Stimulated activated CD8-positive, alpha-beta memory T cell treated with anti-CD3 and anti-CD28 coated beads, Interleukin-2, amount 100 ng/mL, for 48 hours (primary cell): ENCODE measurements at places on chromosomes 4 and X.

- no peak for DNase-seq
Measured at GRCh38 chrX:112967903-112968302, 127.3 kb upstream of the AMOT start.

DNA sequence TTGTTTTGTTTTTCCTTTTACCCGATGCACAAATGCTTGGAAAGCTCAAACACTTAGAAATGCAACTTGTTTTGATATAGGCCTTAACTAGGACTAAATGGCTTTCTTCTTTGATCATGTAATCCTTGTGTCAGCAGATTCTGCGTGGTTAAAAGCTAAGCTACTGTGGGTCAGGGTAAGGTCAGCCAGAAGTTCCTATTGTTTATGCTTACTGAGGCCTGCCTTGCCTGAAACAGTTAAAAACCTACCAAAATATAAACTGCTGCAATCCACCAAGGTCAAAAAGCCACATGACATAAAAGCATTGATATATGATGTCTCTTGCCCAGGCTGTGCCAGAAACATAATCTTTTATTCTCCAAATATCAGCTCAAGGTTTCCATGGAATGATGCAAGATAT is 223.4 kb downstream of the FAM47B start:
- no peak for DNase-seq

GRCh38 chr4:14100349-14100748 is 472.8 kb upstream of the BOD1L1 start:
- DNase-seq = no peak

DNA sequence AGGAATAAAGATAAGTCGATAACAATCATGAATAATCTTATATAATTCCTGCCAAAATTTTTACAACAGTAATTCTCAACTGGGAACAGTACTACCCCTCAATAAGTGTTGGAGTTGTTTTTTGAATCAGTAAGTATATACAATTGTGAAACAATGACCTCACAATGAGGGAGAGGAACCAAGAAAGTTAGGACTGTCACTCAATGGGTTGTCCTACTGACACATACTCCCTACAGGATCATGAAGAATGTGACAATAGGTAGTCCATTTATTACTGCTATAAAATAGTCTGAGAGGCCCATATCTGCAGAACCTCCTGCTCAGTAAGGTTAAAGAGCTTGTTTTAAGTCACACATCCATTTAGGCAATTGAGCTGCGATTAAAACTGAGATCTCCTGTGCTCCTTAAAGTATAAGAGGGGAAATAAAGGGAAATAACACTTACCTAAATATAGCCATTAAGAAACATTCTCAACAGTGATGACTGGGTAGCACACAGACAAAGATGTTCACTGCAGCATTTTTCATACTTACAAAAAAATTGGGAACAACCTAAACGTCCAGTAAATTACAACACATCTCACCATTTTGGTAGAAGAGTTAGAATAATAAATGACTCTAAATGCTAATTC is 26.2 kb downstream of the FBXW7 start:
- no peak for DNase-seq

GRCh38 chr4:518569-519083 is 19.6 kb downstream of the PIGG start:
- no peak for DNase-seq

GRCh38 chr4:55554453-55555030 is 7.8 kb upstream of the CLOCK start:
- no peak for DNase-seq

GRCh38 chrX:16796298-16796697 is 10.0 kb downstream of the TXLNG start:
- DNase-seq = no peak

DNA sequence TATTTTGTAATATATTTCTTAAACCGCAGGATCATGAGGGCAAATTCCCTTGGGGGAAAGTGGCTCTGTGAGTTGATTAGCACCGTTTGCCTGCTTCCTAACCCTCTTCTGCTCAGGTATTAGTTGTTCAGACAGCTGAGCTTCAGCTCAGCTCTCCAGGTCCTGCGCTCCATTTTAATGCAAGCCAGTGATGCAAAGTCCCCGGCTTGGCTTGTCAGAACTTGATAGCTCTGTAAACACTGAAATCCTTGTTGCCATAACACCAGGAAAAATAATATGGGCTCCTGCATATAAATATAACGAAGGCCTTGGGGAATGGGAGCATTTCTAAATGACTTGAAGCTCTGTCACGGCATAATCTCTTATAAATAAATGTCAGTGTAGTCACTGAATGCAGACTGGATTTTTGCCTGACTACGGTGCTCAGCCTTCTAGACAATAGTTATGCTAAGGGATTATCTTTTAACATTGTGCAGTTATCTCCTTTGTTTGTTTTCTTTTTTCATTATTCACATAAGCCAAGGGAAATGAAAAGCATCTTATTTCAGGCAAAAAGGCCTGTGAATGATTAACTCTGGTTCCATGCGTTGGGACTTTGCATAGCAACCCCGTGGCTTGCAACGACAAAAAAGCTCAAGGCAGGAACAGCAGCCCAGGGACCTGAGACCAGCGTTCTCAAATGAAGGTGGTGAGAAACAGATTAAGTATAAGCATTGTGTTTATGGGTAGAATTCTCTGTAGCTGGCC is 253.2 kb downstream of the SPRY1 start:
- no peak for DNase-seq

GRCh38 chrX:65633826-65634225 is 33.6 kb upstream of the MSN start:
- DNase-seq = no peak

GRCh38 chr4:175772170-175772705 is 39.8 kb downstream of the GPM6A start:
- DNase-seq = no peak

- no peak for DNase-seq
Measured at GRCh38 chr4:833731-834367, 7.9 kb upstream of the CPLX1 start.

DNA sequence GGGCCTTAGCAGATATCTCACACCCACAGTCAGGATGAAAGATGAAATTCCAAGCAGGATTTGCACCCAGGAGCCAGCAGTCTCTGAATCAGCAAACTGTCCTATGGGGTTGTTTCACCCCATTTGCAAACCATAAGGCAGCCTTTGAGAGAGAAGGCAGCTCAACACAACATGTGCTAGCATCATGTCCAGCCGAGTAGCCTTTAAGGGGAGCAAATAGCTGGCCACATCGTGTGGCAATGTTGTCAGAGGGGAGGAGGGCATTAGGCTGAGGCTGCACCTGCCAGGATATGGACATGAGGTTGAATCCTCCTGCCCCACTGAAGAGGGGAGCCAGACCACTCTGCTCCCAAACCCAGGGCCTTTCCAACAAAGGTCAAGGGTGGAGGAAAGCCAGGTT is 20.6 kb upstream of the PJA1 start:
- DNase-seq = no peak

DNA sequence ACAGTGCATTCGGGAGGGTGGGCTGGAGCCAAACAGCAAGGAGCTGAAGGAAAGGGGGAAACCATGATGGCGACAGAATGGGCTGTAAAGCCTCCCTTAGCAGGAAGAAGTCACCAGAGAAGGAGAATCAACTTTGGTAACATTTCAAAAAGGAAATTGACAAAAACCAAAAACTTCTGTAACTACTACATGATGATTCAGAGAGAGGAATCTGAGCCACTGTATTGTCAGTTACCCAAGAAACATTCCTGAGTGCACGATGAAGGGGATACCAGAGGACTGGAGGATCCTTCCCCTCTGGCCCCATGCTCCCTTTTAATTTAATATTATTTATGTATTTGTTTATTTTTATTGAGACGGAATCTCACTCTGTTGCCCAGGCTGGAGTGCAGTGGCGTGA is 26.3 kb downstream of the PDHA1 start:
- DNase-seq = no peak

DNA sequence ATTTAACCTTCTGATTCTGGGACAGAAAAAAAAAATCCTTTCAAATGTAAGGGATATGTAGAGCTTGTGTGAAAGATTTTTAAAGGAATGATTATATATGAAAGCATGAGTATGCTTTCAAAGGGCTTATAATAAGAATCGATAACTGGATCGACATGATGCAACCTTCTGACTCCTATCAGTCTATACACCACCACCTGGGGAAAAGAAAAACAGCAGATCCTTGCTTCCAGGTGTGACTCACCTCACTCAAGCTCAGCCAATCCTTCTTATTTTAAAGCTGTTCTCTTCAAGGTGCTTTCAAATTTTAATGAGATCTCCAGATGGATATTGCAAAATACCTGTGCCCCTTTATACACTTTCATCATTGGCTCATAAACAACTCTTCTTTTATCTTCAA is 102.1 kb upstream of the EDNRA start:
- DNase-seq = no peak

- DNase-seq = no peak
Measured at GRCh38 chr4:5845035-5845905, 47.6 kb downstream of the CRMP1 start.

DNA sequence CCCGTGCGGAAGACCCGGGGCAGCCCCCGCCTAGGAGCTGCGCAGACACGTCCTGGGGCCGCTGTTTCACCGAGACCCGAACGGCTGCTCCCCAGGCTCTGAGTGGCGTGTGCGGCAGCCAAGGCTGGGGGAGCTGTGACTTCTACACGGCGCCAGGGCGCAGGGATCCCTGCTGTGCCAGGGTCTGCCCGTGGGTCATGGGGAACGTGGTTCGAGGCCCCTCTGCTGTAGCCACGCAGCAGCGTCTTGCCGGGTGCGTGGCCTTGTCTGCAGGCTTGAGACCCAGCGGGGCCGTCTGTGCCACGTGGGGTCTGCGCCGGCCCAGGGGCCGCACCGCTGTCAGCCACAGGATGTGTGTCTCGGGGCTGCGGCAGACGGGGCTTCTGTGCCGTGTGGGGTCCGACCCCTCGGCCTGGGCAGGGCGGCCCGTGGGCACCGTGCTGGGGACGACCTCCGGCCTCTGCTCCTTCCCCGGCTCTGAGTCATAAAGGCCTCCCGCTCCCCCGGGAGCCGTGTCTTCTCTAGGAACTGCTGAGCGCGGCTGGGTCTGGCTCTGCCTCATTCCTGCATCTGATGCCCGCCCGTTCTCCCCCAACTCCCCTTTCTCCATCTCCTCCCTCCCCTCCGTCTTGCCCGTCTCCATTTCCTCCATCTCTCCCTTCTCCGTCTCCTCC is 12.7 kb upstream of the GTPBP6 start:
- no peak for DNase-seq

- DNase-seq = no peak
Measured at GRCh38 chr4:101992446-101992845, 201.9 kb downstream of the BANK1 start.

- no peak for DNase-seq
Measured at GRCh38 chrX:134948333-134949241, 42.2 kb upstream of the SMIM10 start.

GRCh38 chr4:7213807-7214206 is 21.5 kb downstream of the SORCS2 start:
- DNase-seq = no peak

DNA sequence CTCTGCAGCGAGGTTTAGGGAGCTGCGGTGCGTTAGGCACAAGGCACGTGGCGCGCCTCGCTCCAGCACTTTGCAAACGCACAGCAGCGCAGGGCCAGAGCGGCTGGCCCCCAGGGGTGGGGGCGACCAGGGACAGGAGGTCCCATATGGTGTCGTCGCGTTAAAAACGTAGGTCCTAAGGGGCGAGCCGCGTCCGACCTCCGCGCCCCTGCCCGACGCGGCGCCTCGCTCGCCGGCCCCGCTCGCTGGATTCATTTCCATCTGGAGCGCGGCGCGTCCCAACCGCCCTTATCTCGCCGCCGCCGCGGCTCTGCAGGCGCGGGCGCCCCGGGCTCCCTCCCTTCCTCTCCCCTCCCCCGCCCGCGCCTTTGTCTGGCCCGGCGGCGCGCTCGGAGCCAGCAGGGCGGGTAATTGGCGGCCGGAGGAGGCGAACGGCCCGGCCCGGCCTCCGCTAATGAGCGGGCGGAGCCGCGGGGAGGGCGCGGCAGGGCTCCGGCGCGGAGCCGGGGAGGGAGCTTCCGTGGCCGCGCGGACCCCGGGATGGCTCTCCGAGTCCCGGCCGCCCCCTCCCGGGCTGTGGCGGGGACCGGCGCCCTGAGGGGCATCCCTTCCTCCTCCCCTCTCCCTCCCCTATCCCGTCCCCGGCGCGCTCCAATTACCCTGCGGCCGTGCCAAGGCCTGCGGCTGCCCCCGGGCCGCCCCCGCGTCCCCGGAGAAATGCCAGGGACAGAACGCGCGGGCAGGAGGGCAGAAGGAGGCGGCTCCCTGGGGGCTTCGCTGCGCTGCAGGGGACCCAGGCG is 409.0 kb downstream of the BCOR start:
- DNase-seq = peak; percentile 4

- DNase-seq = no peak
Measured at GRCh38 chrX:130770615-130771014, 132.4 kb downstream of the ENOX2 start.

DNA sequence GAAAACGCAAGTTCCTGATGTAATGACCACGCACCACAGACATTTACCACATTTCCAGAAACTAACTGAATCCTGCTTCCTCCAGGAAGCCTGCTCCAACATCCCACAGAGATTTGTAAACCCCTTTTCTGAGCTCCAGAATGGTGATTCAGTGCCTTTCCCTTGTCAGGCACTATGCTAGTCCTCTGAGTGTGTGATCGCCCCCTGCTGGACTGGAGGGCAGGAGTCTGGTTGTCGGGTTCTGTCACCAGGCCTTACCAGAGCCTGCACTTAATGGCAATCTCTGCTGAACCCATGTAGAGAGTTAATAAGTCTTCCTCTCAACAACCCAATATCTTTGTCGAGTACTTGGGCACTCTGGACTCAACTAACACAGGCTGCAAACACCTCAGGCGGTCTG is 14.5 kb upstream of the KDM5C start:
- peak; percentile 33 for DNase-seq

- no peak for DNase-seq
Measured at GRCh38 chr4:61129971-61130370, 70.2 kb upstream of the ADGRL3 start.

DNA sequence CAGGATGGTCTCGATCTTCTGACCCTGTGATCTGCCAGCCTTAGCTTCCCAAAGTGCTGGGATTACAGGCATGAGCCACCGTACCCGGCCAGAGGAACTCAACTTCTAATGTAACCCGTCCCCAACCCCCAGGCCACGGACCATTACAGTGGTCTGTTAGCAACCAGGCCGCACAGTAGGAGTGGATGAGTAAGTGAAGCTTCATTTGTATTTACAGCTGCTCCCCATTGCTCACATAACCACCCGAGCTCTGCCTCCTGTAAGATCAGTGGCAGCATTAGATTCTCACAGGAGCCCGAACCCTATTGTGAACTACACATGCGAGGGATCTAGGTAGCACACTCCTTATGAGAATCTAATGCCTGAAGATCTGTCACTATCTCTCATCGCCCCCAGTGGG is 119.6 kb downstream of the SHROOM3 start:
- DNase-seq = no peak

- DNase-seq = no peak
Measured at GRCh38 chrX:100072336-100072735, 337.7 kb downstream of the PCDH19 start.

GRCh38 chr4:86972997-86973396 is 38.2 kb downstream of the AFF1 start:
- DNase-seq = no peak

- DNase-seq = no peak
Measured at GRCh38 chr4:124804041-124804440, 91.5 kb upstream of the ANKRD50 start.
